ENCODE measurements at places on chromosomes 3 and 15.

DNA sequence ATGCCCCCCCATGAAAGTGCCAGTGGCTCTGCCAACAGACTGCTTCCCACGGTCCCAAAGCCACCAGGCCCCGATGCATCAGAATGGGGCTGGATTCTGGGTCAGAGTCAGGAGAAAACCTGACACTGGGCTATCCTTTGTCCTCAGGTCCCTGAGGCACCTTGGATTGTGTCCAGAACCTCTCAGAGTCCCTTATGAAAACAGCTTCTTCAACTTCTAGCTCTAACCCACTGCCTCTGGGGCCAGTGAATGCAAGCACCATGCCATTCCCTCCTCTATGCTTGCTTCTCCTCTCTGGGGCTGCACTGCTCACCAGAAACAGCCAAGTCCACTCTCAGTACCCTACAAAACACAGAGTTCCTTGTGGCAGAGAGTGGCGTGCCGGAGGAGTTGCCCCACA is 9.9 kb downstream of the CRABP1 start:
- no peak for DNase-seq

DNA sequence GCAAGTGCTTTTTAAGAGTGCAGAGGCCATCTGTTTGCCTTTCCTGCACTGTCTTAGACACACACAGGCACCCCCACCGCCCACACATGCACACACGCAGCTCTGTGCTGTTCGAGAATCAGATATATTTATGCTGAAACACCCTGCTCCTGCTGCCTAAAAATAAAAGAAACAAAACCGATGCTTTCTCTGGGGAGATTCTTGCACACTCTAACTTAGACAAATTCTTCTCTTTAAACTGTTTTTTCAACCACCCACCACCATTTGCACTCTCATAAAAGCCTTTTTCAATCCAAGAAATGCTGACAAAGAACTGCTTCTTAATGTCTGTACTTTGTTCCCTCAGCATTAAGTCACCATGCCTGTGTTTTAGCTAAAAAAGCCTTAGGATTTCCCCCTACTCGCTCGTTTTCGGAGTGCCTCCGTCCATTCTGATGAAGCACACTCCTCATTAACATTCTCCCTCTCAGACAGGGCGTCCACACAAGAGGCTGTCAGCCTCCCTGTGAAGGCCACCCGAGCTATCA is 26.2 kb downstream of the SLC12A8 start:
- DNase-seq: no peak

- DNase-seq: no peak
These were observed 646.6 kb downstream of the NTRK3 start for GRCh38 chr15:87609894-87610293.

DNA sequence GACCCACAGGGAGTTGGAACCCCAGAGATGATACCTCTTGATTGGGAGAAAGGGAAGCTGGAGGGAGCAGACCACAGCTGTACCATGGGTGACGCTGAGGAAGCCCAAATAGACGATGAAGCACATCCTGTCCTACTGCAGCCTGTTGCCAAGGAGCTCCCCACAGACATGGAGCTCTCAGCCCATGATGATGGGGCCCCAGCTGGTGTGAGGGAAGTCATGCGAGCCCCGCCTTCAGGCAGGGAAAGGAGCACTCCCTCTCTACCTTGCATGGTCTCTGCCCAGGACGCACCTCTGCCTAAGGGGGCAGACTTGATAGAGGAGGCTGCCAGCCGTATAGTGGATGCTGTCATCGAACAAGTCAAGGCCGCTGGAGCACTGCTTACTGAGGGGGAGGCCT is 201.1 kb downstream of the AKAP13 start:
- peak; percentile 22 for DNase-seq

GRCh38 chr15:69657626-69658025 is 205.0 kb downstream of the RPLP1 start:
- DNase-seq: no peak

GRCh38 chr15:69422336-69422895 is 8.3 kb downstream of the KIF23 start:
- DNase-seq: no peak

GRCh38 chr15:31488437-31489204 is 162.0 kb downstream of the KLF13 start:
- peak; percentile 48 for DNase-seq

GRCh38 chr3:24492971-24493551 is 1.6 kb downstream of the THRB start:
- no peak for DNase-seq

- DNase-seq: no peak
These were observed 612.2 kb downstream of the ZIC1 start for GRCh38 chr3:148021381-148021780.

GRCh38 chr3:114154321-114154821 is 24.5 kb downstream of the DRD3 start:
- no peak for DNase-seq

DNA sequence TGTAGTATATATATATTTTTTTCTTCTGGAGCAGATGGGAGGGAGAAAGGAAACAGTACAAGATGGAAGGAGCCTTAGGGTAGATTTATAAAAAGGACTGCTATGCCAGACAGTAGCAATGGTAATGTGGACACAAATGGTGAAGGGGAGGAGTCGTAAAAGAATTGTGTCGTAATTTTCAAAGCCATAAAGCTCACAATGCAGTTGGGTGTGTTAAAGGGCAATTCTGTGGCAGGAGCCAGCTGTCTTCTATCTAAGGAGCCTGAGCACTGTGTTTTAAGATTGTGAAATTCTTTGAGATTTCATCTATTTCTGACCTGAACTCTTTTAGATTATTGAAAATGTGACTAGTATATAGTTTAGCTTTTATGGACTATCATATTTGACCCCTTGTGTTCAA is 58.9 kb downstream of the CNOT10 start:
- no peak for DNase-seq

GRCh38 chr15:52037889-52038505 is 19.0 kb downstream of the MAPK6 start:
- DNase-seq: no peak

- DNase-seq: no peak
These were observed 660 bp downstream of the NECTIN3 start for GRCh38 chr3:111072031-111072921.

GRCh38 chr3:8328967-8329366 is 172.7 kb upstream of the LMCD1 start:
- no peak for DNase-seq

- DNase-seq: no peak
These were observed 33.9 kb downstream of the SMAD6 start for GRCh38 chr15:66735909-66736305.

DNA sequence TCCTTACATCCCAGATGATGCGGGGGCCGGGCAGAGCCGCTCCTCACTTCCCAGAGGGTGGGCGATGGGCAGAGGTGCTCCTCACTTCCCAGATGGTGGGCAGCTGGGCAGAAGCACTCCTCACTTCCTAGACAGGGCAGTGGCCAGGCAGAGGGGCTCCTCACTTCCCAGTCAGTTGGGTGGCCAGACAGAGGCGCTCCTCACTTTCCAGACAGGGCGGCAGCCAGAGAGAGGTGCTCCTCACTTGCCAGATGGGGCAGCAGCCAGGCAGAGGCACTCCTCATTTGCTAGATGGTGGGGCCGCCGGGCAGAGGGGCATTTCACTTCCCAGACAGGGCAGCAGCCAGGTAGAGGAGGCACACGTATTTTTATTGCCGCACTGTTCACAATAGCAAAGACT is 622.0 kb upstream of the KCNMB2 start:
- DNase-seq: no peak

DNA sequence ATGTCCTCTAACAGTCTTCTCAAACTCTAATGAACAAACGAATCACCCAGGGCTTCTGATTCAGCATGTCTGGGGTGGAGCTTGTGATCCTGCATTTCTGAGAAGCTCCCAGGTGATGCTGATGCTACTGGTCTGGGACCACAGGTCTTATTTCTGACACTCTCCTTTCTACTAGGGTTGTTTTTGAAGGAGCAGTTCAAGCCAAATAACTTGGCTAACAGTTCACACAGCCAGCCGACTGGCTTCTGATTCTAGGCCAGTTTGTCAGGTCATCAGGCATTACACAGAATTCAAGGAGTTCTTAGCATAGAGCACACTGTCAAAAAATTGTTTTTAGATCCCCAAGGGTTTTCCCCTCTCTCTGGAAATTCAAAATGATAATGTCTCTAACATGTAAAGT is 100.7 kb downstream of the TIGIT start:
- no peak for DNase-seq

- no peak for DNase-seq
These were observed 34.4 kb upstream of the GLCE start for GRCh38 chr15:69126054-69126469.

- no peak for DNase-seq
These were observed 211.4 kb upstream of the EPHA3 start for GRCh38 chr3:88896026-88896425.

DNA sequence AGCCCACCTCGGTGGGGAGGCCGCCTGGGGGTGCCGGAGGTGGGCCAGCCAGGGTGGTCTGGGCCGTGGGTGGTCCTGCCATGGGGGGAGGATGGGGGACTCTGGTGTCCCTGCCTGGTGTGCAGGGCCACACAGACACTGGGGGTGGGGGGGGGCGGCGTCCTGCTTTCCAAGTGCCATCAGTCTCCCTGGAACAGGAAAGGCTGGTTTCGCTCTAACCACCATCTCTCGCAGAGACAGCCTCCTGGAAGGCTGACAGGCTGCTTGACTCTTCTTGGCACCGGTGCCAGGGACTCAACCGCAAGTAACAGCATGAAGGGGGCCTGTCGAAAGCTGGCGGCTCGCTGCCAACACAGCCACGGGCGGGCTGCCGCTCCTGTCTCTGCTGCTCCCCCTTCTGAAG is 40.3 kb downstream of the RGMA start:
- DNase-seq: no peak

GRCh38 chr3:107985496-107985895 is 105.3 kb downstream of the CD47 start:
- DNase-seq: no peak

- DNase-seq: no peak
These were observed 200.7 kb upstream of the SEMA6D start for GRCh38 chr15:47516558-47516957.

DNA sequence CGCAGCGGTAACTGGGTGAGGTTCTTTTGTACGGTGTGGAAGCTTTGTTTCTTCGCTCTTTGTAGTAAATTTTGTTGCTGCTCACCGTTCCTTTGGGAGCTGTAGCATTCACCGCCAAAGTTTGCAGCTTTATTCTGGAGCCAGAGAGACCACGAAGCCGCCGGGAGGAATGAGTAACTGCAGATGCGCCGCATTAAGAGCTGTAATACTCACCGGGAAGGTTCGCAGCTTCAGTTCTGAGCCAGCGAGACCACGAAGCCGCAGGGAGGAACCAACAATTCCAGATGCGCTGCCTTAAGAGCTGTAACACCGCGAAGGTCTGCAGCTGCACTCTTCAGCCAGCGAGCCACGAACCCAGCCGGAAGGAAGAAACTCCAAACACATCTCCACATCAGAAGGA is 56.0 kb upstream of the DYNC1LI1 start:
- no peak for DNase-seq

DNA sequence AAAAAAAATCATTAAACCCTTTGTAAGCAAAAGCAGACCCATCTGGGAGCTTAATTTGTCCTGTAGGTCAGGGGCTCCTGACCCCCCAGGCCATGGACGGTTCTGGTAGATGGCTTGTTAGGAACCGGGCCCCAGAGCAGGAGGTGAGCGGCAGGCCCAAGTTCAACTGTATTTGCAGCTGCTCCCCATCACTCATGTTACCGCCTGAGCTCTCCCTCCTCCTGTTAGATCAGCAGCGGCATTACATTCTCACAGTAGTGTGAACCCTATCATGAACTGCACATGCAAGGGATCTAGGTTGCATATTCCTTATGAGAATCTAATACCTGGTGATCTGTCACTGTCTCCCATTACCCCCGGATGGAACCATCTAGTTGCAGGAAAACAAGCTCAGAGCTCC is 60.7 kb downstream of the FSIP1 start:
- DNase-seq: no peak

DNA sequence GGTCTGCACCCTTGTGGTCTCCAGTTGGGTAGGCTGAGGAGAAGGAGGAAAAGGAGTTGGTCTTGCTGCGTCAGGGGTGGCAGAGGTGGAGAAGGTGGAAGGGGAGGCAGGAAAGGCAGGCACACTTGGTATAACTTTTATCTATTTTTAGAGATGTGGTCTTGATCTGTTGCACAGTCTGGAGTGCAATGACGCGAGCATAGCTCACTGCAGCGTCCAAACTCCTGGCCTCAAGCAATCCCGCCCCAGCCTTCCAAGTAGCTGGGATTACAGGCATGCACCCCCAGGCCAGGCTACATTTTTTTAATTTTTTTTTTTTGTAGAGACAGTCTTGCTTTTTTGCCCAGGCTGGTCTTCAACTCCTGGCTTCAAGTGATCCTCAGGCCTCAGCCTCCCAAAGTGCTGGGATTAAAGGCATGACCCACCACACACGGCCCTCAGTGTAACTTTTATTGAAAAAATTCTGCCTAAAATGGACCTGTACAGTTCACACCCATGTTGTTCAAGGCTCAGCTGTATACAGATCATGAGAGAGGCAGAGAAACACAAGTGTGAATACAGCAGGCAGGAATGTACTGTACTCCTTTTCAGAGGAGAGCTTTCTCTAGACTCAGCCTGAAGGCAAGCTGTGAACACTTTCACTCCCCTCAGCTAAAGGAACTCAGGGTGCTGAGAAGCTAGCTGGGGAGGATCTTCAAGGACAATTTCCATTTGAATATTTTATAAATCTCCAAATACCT is 2.1 kb upstream of the RHOV start:
- DNase-seq: no peak

DNA sequence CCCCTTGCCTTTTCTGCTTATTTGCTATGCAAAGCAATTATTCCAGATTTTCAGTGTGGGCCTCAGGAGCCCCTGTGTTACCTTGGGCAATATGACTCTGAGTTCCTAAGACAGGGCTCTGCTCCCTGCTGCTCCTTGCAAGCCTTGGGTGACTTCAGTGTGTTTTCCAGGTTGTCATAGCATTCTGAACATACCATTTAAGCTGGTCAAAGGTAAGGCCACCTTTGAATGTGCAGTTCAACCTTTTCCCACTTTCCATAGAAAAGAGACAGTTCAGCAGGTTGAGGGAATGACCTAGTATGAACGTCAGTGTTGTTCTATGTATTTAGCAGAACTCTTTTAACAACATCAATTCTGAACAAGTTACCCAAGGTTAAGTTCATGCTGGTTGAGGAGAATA is 302.2 kb downstream of the PTPRG start:
- DNase-seq: no peak
